ENCODE measurements at places on chromosomes 12 and 14.

DNA sequence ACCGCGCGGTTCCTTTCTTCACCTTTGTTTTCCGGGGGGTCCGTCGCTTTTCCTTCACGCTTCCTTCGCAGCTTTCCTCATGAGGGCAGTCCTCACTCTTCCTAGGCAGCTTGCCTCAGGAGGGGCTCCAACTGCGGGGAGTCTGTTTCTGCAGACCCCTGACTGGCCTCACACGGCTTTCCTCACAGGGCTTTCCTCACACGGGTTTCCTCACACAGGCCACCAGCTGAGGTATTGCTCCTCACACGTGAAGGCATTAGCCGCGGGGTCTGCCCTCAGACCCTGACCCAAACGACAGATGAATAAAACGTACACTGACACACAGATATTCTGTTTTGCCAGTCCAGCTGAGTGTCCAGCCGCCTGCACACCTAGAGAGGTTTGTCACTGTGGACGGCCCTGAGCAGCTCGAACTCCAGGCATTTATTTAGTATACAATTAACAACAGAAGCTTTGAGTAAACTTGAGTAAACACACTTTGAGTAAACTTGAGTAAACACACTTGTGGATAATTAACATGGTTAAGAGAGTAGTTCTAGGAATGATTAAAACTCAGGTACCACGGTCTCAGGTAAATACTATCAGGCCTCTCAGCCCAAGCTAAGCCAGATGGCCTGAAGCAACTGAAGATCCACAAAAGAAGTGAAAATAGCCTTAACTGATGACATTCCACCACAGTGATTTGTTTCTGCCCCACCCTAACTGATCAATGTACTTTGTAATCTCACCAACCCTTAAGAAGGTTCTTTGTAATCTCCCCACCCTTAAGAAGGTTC, 16.1 kb upstream of the LYZ start:
- no peak for DNase-seq

DNA sequence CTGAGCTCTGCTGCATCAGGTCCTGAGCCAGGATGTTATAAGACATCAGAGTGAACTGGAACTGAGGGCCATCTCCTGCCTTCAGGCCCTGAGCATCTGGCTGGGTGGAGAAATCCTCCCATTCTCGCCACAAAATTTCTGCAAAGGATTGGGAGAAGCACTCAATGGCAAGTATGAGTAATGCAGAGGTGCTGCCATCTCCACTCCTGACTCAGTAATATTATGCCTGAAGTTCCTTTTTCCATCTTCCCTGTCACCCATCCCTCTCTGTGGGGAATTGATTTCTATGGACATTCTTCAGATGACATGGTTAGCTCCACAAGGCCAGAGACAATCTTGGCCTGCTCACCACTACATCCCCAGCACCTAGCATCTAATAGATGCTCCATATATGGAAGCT, 4.7 kb downstream of the ANGEL1 start:
- no peak for DNase-seq

- no peak for DNase-seq
Observed at GRCh38 chr14:104441275-104442106, 138.1 kb upstream of the C14orf180 start.

DNA sequence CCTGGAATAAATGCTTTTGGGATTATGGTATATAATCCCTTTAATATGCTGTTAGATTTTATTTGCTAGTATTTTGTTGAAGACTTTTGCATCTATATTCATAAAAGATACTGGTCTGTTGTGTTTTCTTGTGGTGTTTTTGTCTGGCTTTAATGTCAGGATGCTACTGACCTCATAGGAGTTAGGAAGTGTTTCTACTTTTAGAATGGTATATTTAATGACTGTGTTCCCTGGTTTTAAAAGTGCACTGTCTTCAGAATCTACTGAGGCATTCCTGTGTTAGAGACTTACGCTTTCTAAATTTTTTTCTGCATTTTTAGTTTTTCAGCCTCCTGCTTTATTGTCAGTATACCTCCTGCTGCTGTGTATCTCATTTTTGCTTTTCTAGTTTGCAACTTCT, 51.6 kb downstream of the ARHGAP5 start:
- no peak for DNase-seq

DNA sequence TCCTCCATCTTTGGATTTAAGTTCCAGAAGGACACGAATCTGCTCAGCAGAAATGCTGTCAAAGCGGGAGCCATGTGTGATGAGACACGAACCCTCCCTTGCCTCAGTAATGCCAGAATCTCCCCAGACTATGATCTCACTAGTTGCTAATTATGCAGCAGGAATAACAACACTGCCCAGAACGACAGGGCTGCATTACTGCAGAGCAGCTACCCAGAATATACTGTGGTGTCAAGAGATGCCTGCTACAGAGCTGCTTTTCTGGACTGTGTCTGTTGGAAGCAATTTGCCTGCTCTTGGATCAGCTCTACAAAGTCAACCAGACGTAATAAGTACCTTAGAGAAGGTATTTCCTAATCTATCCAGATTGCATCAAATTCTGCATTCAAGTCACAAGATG, 5.5 kb downstream of the CSRNP2 start:
- no peak for DNase-seq

DNA sequence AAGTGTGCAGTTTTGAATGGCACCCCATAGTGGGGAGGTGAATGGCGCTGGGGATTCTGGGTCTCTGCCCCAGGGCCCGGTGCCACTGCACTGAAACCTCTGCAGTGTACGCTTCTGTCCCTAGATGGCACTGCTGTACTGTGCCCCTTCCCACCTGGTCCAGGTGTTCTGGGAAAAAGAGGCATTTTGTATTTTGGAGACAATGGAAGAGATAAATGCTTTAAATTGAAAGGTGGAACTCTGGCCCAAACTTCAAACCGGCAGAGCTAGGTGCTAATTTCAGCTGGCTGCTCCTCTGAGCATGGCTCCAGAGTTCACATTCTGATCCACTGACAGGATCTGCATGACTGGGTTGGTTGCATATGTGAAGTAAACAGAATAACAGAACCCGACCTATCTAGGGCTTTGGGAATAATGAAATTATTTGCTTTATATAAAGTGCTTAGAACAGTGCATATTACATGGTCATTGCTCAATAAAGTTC, 52.2 kb downstream of the KRT80 start:
- no peak for DNase-seq

DNA sequence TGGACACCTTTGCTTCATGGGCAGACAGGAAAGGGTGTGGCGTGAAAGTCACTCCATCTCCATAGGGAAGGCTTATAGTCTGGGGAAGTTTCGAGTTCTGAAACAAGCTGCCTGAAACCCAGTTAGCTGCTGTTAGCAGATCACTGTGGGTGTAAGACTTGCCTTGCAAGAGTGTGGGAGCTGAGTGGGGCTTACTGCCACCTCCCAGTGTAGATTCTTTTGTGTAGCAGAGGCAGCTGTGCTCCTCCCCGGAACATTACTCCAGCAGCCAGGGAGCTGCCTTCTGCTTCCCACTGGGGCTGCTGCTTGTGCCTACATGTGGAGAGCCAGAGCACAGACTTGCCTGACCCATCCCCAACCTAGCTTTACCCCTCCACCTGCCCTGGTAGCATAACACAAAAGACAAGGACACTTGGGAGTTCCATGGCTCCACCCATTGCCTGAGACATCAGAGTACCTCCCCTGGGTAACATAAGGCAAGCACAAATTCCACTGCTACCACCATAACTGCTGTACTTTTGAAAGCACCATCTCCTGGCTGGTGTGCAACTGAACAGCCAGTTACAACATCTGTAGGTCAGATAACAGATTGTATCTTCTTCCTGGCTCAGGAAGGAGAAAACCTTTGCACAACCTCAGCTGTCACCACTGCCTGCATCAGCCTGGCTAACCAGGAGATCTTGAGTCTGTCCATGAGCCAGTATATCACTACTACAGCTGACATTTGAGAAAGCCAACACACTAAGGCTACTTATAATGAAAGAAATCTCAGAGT, 69.5 kb downstream of the ADAMTS20 start:
- DNase-seq, result no peak

DNA sequence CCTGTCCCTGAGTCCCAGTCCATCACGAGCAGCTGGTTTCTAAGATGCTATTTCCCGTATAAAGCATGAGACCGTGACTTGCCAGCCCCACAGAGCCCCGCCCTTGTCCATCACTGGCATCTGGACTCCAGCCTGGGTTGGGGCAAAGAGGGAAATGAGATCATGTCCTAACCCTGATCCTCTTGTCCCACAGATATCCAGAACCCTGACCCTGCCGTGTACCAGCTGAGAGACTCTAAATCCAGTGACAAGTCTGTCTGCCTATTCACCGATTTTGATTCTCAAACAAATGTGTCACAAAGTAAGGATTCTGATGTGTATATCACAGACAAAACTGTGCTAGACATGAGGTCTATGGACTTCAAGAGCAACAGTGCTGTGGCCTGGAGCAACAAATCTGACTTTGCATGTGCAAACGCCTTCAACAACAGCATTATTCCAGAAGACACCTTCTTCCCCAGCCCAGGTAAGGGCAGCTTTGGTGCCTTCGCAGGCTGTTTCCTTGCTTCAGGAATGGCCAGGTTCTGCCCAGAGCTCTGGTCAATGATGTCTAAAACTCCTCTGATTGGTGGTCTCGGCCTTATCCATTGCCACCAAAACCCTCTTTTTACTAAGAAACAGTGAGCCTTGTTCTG, 41.6 kb downstream of the DAD1 start:
- DNase-seq, result no peak

GRCh38 chr12:8907513-8907912, 6.8 kb upstream of the PHC1 start:
- no peak for DNase-seq

DNA sequence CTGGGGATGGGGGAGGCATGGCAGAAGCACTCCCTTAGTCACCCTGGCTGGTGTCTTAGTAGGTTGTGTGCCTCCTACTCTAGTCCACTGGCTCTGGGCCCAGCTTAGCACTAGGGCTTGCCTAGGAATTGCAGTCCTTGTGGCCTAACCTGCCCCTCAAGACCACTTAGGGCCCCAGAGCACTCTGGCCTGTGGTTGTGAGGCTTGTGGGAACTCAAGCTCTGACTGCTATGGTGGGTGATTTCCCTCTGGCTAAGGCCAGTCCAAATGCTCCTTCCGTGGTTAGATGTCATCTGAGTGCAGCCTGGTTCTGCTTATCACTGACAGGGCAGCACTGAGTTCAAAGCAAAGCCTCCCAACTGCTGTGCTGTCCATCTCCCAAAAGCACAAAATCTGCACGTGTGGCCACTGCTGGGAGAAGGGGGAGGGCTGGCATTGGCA, 20.2 kb downstream of the FGD4 start:
- DNase-seq, result no peak

DNA sequence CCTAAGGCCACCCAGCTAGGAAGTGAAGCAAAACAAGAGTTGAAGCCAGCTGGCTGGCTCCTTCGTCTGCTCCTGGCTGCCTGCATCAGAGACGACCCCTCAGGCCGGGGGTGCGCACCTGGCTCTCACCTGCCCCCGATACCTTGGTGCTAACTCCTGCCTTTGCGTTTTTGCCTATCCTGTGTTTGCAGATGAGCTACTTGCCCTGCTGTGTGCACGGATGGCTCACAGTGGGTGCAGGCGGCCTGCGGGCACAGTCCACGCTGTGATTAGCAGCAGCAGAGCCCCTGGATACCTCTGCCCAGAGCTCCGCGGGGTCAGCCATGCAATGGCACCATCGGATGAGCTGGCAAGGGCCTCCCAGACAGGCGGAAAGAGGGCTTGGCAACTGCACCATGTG, 31.2 kb upstream of the FZD10 start:
- no peak for DNase-seq

DNA sequence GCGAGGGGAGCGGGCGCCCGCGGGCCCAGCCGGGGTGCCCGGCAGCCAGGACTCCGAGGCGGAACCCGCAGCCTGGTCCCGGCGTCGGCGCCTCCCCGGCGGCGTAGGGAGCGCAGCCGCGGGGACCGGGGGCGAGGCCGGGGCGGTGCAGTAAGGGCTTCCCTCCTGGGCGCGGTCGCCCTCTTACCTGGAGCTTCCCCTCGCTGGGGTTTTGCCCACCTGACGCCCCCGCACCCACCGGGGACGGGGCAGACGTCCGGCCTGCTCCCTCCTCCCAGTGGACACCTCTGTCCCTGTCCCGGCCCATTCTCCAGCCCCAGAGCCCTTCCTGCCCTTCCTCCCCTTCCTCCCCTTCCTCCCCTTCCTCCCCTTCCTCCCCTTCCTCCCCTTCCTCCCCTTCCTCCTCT, 413 bp upstream of the TUBA1C start:
- DNase-seq, result no peak

GRCh38 chr12:90280564-90281058, 572.0 kb upstream of the ATP2B1 start:
- DNase-seq, result no peak

GRCh38 chr12:82942991-82943401, 256.3 kb downstream of the TMTC2 start:
- DNase-seq, result no peak

DNA sequence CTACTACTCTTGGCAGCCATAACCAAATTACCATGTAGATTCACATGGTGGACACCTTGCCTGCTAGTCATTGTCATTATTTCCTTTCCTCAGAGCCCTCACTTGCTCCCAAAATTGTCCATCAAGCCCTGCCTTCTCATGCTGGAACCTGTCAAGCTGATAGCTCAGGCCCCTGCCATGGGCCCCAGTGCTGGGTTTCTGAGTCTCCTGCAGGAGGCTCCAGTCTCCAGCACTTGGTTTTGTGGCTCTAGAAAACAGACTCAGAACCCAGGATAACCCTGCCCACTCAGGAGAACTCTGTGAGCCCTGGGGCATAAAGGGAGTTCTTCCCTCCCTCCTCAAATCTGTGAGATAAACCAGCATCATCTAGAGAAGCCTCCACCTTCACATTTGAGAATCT, 10.8 kb downstream of the KRT71 start:
- DNase-seq, result no peak

- DNase-seq, result no peak
Observed at GRCh38 chr12:124771462-124772288, 92.0 kb downstream of the SCARB1 start.

- no peak for DNase-seq
Observed at GRCh38 chr12:108605000-108605689, 7.3 kb upstream of the TMEM119 start.
